ENCODE measurements at places on chromosomes 1 and 21.

GRCh38 chr1:78240191-78240590, 194.4 kb downstream of the GIPC2 start:
- DNase-seq = no peak

- DNase-seq = no peak
Observed at GRCh38 chr1:186327331-186327730, 47.7 kb downstream of the TPR start.

DNA sequence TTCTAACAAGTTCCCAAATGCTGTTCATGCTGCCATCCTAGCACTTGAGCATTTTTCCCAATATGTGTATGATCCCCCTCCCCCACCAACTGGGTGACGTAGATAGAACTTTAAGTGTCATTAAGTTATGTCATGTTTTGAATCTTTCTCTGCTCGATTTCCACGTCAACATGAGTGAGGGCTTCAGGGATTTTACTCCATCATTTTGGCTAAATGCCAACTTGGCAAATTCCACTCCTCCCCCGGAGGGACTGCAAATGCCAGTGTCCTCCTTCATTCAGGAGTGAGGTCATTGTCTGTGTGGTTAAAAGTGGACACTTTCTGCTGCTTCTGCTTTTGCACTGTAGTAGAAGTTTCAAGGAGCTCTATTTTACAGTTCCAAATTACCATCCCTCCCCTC, 201.7 kb downstream of the FGGY start:
- DNase-seq = no peak

DNA sequence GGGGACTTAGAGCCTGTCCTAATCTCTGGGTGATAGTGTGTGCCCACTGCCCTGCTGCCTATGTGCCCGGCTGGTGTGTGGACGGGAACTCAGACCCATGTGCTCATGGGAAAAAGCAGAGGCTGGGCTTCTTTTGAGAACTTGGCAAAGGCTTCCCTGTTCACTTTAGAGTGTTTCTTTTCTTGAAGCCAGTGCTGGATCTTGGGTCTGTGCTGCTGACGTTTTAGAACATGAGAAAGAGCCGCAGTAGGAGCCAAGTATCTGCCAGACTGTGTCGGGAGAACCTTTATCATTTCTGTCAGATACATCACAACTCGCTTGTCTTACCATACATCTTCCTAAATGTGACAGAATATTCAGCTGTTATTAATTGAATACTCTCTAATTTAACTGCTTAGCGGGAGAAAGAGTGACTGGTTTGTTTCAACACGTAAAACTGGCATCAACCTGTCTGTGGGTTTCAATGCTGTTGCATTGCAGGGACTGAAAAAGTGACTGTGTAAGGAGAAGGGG, 195.2 kb downstream of the PBX1 start:
- DNase-seq = no peak

- DNase-seq = no peak
Observed at GRCh38 chr1:184622136-184622823, 132.4 kb downstream of the EDEM3 start.

- DNase-seq = no peak
Observed at GRCh38 chr1:158204458-158204827, 23.7 kb downstream of the CD1D start.

- DNase-seq = no peak
Observed at GRCh38 chr1:195335541-195335940, 1272.7 kb downstream of the KCNT2 start.

DNA sequence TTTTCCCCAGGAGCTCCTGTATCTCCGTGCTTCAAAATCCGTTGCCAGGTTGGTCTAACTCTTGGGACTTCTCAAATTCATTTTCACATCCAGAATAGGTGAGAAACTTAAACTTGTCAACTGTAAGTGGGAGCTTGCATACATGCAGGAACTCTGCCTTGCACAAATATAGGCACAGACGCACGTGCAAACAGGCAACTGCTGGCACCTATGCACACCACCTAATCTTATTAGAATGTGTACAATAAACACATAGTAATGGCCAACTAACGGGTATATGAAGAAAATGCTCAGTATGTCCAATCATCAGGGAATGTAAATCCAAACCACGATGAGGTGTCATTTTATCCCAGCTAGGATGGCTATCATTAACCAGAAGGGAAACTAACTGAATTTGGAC, 22.6 kb upstream of the FCGR2A start:
- DNase-seq = no peak

DNA sequence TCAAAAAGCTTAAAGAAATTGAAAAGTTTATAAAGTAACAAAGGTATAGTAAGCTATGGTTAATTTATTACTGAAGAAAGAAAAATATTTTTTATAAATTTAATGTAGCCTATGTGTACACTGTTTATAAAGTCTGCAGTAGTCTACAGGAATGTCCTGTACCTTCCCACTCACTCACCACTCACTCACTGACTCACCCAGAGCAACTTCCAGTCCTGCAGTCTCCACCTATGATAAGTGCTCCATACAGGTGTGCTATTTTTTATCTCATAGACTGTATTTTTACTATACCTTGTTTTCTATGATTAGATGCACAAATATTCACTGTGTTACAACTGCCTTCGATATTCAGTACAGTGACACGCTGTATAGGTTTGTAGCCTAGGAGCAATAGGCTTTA, 106.6 kb downstream of the NR5A2 start:
- no peak for DNase-seq

DNA sequence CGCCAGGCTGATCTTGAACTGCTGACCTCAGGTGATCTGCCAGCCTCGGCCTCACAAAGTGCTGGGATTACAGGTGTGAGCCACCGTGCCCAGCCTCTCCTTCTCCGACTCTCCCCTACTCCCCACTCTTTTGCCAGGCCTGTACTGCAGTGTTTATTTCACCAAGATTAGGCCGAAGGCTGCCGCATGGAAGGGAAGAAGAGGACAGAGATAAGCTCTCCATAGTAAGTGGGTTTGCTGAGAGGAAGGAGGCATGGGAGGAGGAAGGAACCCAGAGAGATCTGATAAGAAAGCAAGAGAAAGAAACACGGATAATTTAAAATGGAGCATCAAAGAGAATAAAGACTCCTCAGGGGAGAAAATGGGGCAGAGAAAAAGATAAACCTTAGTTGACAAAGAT, 8.7 kb downstream of the PTCH2 start:
- no peak for DNase-seq

DNA sequence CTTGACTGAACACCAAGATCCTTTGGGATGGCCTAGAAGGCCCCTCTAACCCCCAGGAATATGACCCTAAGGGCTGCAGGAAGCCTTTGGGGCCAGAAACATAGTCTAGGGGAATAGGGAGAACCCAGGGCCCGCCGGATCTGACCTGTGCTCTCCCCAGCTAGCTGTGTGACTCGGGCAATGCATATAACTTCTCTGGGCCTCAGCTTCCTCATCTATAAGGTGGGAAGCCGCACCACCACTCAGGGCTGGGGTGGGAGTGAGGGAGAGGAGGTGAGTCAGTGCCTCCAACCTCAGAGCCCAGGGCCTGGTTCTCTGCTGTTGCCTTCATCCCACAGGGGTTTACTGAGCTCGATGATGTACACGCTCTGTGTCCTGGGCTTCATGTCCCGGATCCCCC, 434.4 kb downstream of the PTPRU start:
- no peak for DNase-seq

GRCh38 chr1:230456478-230456877, 30.3 kb upstream of the PGBD5 start:
- DNase-seq = no peak

DNA sequence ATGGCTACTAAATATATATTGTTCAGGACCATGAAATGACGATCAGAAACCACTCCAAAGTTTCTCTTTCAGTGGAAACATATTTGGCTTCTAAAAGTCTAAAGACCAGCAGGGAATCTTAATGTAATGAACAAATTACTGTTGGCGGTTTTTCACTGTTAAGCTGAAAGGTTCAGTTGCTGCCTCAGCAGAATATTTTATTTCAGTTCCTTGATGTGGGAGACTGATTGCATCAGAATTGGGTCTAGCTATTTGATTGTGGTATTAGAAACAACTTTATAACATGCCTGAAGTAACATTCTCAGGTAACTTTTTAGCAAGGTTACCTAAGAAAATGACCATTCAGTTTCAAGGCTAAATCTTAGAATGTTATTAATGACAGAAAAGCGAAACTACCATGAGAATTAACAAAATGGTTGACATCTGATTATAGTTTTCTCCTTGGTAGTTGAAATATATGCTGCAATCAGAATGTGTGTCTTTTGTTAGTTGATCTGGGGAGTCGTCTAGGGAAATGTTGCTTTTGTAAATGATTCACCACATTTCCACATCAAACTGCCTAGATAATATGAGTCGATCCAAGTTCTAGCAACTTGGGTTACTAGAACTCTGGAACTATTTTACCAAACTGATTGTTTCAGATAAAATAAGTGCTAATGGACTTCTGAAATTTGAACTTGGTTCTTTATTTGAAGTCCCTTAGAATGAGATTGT, 200.4 kb downstream of the HMCN1 start:
- DNase-seq = no peak

DNA sequence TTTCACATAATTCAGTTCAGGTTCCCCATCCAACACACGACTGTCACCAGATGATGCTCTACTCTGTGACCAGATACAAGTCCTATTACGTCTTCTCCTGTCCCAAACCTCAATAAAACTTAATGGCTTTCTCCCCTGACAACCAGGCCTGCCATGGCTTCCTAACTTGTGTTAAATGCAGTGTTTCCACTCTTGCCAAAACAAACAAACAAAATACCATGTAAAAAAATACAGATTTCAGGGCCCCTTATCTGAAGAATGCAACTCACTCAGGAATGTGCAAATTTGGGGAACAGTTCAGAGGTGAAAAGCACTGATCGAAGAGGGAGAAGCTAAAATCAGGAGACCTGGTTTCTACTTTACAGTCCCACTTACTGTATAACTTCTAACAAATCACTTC, 863 bp upstream of the NUF2 start:
- DNase-seq = no peak

DNA sequence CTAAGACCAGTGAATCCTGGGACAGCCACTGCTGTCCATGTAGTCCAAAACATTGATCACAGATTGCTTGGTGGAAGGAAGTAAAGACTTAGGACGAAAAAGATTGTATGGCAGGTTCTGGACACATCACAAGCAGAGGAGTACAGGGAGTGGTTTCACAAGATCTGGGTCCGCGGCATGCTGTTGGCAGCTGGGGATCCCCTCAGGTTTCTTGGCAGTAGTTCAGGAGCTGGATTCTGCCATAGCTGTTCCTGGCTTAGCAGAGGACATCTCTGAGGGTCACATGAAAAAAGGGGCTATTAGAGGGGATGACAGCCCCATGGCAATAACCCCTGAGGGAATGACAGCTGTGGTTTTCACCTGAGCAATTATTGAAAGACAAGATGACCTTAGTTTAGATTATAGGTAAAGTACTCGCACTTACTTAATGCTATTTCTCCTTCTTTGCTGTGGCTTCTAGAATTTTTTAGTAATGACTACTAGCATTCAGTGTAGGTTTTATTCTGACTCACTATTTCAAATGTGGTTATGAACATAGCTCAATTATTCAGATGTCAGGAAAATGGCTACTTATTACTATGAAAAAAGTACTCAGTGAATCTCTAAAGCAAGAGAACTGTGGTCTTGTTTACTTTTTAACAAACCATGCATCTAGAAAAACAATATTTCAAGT, 8.2 kb downstream of the KRTAP27-1 start:
- no peak for DNase-seq

- DNase-seq = no peak
Observed at GRCh38 chr1:41349361-41350054, 11.7 kb upstream of the FOXO6 start.

DNA sequence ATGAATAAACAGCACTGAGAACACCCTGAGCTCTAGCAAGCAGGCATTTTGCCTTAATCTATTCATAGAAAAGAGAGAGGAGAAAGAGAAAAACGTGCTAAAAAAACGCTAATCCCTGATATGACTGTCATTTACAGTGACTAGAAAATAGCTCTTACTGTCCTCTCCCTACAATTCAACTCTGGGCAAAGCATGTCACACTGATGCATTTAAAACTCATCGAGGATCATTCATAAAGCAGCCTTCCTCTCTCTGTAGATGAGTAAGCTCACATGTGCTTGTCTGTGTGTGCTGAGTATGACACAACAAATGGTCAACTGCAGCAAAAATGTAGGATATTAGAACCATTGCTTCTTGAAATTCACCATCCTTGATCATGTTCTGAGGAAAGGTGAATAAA, 109.0 kb downstream of the SGIP1 start:
- DNase-seq = no peak

DNA sequence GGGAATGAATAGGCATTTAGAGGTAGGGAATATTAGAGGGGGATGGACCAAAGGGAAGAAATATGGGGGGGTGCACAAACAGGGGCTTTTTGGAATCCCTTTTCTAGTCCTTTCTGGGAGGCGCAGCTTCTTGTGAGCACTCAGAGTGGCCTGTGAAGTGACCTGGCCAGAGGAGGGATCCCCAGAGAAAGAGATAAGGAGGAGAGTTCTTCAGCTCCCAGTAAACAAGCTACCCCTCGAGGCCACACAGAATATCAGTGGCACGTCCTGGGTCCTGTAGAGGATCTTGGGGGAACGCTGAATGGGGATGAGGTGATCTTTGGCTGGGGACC, 19.4 kb downstream of the VANGL2 start:
- DNase-seq = no peak

DNA sequence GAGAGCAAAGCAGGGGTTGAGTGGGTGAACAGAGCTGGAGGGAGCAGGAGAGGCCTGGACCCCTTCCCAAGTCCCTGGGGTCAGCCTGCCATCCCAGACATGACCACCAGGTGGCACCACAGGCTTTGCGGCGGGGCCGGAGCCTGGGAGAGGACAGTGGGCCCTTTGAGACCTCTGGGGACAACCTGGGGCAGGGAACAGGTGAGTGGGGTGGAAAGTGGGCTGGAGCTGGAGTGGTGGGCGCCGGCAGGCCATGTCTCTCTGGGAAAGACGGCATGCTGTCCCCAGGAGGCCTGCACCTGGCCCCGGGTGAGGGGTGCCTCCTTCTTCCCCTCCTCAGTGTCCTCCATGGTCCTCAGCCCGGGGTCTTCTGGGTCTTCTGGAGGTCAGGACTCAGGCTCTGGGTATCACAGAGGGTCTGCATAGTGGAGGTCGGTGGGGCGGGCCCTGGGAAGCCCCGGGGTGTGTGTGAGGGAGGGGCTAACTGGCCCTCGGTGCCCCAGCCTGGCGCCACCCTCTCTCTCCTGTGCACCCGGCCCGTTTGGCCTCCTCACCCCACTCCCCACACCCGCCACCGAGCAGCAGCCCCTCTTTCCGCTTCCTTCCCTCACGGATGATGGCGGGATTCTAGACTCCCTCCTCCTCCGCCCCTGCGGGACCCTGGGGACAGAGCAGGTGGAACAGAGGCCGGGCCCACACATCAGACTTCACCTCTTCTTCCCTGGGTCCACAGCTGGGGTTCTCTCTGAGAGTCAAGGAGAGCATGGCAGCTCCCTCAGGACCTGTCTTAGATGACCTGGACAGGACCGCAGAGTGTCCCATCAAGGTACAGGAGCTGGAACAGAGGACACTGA, 28.5 kb upstream of the PKP1 start:
- DNase-seq = no peak

DNA sequence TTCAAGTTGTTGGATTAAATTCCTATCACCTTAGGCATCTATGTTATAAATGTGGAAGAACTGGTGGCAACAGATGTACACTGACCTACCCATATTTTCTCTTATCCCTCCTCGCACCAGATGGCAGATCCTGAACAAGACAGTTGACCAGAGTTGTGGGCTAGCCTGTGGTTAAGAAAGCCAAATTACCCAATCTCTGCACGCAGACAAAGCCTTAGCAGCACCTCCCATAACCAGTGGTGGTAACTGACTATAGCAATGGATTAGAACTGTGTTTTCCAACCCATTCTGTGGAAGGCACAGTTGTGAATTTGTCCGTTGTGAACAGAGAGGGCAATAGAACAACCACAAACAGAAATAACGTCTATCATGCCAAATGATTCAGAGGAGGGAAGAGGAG, 20.6 kb downstream of the ABCB10 start:
- DNase-seq = no peak

- no peak for DNase-seq
Observed at GRCh38 chr1:241639623-241640148, 483 bp downstream of the CHML start.
